ENCODE measurements at places on chromosomes 4 and X.

DNA sequence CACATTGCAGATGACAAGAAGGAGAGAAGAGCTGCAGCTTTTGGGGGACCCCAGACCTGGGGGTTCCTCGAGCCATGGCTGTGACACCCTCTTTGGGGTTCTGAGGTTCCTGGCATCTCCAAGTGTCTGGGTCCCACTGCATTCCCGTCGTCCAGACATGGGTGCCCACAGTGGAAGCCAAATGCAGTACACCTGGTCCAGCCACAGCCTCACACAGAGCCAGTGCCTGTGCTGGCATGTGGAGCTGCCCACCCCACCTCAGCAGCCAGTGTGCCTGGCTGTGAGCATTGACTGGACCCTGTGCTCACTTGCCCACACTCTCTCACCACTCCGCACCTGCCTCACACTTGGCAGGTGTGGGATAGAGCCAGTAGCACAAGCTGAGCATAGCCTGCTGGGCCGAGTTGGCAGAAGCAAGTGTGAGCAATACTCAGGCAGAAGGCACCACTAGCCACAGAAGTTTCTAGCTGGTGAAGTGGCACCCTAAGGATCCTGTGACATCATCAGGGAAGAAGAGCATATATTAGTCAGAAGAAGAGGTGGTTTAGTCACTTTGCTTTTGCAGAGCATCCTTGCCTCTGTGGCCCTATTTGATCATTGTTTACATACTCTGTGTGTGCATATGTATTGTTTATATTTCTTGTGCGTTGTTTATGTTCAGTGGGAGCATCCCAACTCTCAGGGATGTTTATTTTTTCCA, 65.0 kb upstream of the MAGEB2 start:
- DNase-seq: peak; percentile 36

- DNase-seq: no peak
Measured at GRCh38 chrX:72304877-72305276, 837 bp downstream of the CITED1 start.

DNA sequence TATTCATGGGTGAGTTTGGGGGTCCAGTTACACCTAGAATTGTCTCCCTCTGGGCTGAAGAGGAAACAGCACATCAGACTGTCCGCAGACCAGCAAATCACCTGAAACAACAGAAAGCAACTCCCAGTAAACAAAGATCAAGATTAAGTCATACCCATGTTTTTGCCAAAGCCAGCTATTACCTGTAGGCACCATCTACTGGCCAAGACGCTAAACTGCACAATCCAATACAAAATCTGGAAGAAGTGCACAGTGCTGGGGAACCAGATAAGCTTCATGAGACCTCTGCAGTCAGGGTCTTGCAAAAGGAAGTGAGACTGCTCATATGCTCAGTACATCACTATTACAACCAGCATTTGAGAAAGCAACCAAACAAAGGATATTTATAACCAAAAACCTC, 157.5 kb upstream of the ITM2A start:
- DNase-seq: no peak

- no peak for DNase-seq
Measured at GRCh38 chr4:10673817-10674369, 10.7 kb downstream of the CLNK start.

GRCh38 chr4:8255698-8256441, 13.7 kb upstream of the HTRA3 start:
- peak; percentile 43 for DNase-seq

- DNase-seq: no peak
Measured at GRCh38 chr4:105453550-105454205, 20.2 kb downstream of the PPA2 start.

DNA sequence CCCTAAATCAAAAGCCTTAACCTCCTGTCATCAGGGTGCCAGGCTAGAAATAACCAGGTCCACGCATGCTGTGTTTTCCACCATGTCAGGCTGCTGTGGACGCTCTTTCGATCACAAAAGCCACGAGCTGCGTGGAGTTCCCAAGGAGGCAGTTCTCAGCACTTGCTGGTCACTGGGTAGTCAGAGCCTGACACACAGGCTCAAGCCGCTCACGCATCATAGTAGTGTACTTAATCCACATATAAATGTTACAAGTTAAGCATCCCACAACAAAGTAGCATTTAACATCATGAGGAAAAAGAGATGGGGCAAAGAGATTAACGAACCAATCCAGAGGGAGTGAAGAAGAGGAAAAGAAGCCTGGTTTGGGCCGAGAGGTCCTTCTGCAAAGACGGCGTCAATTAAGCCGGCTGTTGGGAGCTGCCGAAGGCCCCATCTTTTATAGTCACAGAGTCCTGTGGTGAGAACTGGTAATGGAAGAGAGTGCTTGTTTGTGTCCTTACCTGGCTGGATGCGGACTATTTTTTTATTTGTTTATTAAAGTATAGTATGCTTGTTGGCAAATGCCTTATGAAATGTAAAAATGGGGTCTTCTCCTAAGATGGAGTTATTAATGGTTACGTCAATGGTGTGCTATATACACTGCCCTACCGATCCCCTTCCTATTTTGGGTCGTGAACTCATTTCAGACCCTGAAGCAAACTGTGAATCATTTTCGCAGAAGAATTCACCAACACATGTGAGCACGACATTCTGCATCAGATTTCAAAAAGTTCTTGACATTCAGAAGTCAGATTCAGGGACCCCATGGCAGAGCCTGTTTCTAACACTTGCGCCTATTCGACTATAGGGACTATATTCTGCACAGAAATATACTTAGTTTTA, 675 bp downstream of the PRIMPOL start:
- peak; percentile 65 for DNase-seq

- DNase-seq: no peak
Measured at GRCh38 chr4:113303315-113303714, 253.9 kb downstream of the ANK2 start.

DNA sequence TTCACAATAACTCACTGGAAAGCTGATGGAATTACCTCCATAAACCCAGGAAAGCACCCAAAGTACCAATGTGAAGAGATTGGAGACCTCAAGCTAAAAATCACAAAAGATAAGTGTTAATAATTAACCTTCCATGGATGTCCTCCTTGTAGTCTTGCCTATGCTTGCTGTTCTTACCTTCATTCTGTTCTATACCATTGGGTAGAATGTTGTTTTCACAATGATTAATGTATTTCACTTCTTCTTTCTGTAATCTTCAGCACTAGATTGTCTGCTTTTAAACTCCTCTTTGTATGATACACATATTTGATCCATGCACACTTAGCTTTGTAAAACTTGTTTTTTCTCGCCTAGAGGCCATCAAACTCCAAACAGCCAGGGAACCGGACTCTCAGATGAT, 570.3 kb downstream of the RAPGEF2 start:
- no peak for DNase-seq

GRCh38 chr4:56681158-56681852, at the start of gene HOPX:
HOPX (minus strand) TSS chr4:56681296; CDS start chr4:56657816, 23,480 bp downstream.
- no peak for DNase-seq

- DNase-seq: no peak
Measured at GRCh38 chr4:154366956-154367355, 124.6 kb downstream of the DCHS2 start.

DNA sequence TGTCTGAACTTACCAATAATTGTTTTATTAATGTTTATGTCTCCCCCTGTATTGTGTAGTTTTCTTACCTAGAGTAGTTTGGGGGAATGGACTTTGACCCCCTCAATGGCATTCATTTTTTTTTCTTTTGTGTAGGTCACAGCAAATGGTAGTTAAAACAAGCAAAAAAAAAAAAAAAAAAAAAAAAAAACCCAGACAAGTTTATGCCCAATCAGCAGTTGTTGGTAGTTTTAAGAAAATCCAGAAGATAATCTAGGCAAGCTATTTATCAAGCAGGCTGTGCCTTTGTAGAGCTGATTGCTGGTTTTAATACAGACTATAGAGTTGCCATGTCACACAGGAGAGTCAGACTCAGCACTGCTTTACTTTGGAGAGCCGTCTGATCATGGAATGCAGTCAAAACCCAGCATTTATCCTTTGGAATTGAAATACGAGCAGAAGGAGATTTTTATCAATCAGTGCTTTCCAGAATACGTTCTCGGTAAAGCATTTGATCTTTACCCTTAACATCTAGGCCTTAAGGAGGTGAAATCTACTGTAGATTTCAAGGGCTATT, 16.6 kb downstream of the DCUN1D4 start:
- DNase-seq: no peak

- no peak for DNase-seq
Measured at GRCh38 chr4:27662426-27662825, 801.8 kb downstream of the STIM2 start.

DNA sequence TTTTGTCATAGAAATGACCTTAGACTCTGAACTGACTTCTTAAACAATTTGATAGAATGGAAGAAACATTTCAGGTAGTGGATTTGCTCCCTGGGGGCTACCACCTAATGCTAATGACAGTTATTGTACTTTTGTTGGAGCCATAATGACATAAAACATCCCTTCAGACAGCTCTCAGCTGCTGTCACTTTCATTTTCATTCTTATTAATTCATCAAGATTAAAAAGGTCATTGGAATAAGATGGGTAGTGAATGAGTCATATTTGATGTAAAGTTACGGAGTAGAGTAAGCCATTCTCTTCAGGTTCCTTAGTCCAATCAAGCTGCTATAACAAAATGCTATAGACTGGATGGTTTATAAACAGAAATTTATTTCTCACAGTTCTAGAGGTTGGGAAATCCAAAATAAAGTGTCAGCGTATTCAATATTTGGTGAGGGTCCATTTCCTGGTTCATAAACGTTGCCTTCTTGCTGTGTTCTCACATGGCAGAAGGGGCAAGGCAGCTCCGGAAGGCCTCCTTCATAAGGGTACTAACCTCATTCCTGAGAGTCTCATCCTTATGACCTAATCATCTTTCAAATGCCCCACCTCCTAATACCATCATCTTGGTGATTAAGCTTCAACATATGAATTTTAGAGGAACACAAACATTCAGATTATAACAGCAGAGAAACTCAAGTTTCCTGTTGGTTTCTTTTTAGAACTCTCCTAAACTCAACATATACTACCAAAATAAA, 268.5 kb downstream of the ARAP2 start:
- DNase-seq: no peak

- no peak for DNase-seq
Measured at GRCh38 chr4:127534041-127534825, 98.5 kb upstream of the INTU start.

GRCh38 chrX:47243351-47243750, 10.5 kb downstream of the USP11 start:
- DNase-seq: no peak

DNA sequence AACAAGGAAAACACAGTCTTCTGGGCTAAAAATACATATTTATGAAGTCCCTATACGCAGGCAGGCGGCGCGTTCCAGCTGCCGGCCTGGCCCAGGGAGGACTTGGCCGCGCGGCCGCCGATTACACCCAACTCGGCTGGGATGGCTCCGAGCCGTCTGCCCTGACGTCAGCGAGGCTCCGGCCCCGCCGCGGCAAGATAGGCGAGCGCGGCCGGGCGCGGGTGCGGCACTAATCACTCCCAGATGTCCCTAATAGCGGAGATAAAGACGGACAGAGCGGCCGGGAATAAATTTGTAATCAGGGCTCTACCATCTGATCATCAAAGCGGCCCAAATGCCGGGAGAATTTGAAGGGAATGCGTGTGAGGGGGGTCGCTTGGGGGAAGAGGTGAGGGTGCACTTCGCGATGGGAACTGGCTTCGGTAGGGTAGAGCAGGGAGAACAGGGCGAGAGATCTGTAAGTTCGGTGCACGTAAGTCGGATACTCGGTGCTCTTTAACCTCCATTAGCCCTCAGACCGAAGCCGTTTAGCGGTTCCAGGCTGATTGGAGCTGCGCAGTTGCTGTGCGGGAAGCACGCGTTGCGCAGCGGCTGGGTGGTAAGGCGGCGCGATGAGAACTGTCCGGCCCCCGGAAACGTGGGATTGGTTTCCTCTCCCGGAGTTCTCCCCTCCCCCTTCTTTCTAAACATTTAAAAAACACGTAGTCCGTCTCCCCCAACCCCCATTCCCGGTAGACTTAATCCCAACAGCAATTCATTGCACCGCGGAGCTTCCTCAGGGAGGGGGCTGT, 7.7 kb downstream of the HAND2 start:
- DNase-seq: peak; percentile 85

GRCh38 chr4:34850421-34850820, 1393.9 kb downstream of the ARAP2 start:
- DNase-seq: no peak

DNA sequence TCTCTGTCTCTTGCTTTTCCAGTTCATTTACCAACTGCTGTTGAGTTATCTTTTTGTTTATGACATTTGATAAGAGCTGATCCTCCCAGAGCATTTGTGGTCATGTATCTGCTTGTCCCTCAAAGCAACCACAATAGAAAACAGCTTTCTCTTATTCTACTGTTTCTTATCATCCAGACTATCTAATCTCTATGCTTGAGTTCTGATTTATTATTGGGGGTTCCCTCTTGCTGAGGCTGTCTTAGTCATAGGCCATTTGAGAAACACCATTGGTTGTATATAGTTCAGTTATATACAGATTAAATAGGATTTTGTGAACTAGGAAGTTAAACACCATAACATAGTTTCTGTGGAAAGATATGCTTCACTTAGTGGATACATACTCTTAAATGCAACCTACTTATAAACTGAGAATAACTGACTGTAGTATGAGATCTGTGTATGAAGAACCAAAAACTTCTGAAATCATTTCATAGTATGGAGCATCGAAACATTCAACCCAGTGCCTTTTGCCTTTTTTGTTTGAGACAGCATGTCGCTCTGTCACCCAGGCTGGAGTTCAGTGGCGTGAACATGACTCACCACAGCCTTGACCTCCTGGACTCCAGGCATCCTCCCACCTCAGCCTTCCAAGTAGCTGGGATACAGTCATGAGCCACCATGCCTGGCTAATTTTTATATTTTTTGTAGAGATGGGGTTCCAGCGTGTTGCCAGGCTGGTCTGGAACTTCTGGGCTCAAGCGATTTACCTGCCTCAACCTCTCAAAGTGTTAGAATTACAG, 75.8 kb downstream of the STIM2 start:
- peak; percentile 23 for DNase-seq

- no peak for DNase-seq
Measured at GRCh38 chrX:130691576-130691975, 211.4 kb downstream of the ENOX2 start.

DNA sequence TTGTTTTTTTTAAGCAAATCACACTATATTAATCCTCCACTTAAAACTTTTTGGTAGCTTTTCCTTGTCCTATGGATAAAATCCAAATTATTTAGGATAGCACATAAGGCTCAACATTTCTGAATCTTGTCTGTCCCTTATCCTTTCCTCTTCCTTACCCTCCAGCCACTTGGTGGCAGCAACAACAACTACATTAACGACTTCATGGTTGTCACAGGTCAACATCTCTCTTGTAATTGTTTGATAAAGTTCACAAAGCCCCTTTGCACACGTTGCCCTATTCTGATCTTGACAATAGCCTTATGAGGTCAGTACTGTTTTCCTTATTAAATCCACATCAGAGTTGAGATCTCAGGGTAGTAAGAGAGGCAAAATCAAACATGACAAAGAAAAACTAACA, 269.0 kb upstream of the PABPC4L start:
- no peak for DNase-seq

DNA sequence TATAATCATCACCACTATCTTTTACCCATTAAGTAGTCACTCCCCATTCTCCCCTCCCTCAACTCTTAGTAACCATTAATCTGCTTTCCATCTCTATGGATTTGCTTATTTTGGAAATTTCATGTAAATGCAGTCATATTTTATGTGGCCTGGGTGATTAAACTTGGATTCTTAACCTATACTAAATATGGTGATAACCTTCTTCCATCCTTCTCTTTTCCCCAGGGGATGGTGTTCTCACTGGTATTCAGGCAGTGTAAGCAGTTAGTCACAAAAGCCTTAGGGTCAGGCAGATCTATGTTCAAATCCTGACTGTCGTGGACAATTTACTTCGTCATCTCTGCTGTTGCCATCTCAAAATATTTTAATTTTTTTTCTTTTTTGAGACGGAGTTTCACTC, 29.6 kb downstream of the RAB40AL start:
- DNase-seq: peak; percentile 29

GRCh38 chrX:31227250-31227649, 155.4 kb upstream of the FTHL17 start:
- DNase-seq: peak; percentile 76
